ENCODE measurements at places on chromosomes 16 and 17.

DNA sequence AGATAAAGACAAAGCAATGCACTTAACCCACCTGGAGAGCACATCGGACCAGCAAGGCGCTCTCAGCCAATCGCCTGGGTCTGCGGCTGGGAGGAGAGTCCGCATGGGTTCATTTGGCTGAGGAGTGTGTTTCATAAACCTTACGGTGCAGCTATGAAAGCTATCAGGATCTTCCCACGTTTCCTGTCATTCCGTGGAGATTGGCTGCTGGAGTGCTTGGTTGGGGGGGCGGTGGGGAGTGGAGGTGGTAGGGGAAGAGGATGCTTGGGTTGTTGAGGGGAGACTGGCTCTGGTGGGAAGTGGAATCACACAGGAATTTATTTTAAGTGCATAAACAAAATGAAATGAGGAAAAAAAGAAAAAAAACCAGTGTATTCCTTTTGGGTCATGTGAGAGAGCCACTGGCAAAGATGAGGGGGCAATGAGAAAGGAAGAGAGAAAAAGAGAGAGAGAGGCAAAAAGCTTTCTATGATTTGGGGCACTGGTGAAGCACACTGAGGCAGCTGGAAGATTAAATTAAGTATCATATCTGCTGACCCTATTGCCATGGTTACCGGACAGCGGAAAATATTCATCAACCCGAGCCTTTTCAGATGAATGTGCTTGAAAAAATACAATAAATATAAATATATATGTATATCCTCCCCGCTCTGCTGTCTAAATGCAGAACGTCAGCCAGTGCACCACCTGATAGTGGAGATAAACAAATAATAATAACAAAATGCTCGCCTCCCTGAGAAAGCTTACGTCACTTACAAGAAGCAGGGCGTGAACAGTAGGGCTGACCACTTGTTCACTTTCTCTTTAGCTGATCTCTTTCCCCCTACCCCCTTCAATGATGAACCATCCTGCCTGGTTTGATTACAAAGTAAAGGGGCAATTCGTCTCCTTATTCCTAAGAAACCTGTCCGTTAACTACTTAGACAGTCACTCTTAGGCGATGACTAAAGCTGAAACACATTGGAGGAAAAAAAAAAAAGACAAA lies 457.0 kb upstream of the ZFHX3 start:
- DNase-seq, result no peak

DNA sequence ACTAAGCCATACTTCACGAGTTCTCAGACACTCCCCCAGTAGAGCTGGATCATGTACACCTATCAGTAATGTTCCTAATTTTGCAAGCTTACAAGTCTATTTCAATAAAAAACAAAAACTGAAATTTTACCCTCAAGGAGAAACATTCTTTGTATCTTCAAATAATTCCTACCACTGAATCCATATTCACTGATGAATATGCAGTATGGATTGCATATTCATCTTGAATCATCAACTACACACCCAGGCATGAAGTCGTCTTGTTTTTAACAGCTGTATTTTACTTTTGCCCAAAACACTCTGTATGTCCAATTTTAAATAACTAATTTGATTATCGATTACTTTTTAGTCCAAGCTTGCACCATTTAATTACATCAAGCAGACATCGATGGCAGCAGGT lies 31.8 kb downstream of the ZDHHC7 start:
- DNase-seq, result no peak

- DNase-seq, result no peak
Observed at GRCh38 chr16:14148569-14148968, 77.5 kb downstream of the MRTFB start.

- no peak for DNase-seq
Observed at GRCh38 chr16:31458073-31458843, 1.0 kb upstream of the ARMC5 start.

GRCh38 chr17:76547183-76547641 lies 7.4 kb downstream of the PRCD start:
- no peak for DNase-seq

GRCh38 chr17:78617511-78618061 lies 40.4 kb upstream of the DNAH17 start:
- DNase-seq, result no peak

GRCh38 chr17:44909681-44910144 lies 5.6 kb downstream of the GFAP start:
- no peak for DNase-seq

DNA sequence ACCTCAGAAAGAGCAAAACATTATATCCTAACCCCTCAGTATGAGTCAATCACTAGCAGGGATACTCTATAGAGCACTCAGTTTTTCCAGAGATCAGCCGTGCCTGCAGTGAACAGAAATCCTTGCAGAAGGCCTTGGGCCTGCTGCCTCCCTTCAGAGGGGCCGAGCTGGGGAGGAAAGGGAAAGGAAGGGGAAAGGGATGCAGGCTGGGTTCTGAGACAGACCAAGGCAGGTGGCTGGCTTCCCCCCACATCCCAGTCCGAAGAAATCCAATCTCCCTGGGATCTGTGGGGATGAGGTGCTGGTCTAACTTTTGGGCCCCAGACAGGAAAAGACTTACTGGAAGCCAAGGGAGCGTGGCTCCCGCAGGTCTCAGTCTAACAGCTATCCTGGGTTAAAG lies 25.3 kb downstream of the SRL start:
- no peak for DNase-seq

- no peak for DNase-seq
Observed at GRCh38 chr17:71942626-71943025, 178.2 kb upstream of the SOX9 start.

GRCh38 chr17:36592716-36593321 lies 1.1 kb downstream of the DHRS11 start:
- DNase-seq, result no peak

GRCh38 chr17:40061609-40062038 lies 1.1 kb upstream of the THRA start:
- no peak for DNase-seq

GRCh38 chr17:67466251-67466796 lies 89.2 kb downstream of the PITPNC1 start:
- DNase-seq, result no peak

DNA sequence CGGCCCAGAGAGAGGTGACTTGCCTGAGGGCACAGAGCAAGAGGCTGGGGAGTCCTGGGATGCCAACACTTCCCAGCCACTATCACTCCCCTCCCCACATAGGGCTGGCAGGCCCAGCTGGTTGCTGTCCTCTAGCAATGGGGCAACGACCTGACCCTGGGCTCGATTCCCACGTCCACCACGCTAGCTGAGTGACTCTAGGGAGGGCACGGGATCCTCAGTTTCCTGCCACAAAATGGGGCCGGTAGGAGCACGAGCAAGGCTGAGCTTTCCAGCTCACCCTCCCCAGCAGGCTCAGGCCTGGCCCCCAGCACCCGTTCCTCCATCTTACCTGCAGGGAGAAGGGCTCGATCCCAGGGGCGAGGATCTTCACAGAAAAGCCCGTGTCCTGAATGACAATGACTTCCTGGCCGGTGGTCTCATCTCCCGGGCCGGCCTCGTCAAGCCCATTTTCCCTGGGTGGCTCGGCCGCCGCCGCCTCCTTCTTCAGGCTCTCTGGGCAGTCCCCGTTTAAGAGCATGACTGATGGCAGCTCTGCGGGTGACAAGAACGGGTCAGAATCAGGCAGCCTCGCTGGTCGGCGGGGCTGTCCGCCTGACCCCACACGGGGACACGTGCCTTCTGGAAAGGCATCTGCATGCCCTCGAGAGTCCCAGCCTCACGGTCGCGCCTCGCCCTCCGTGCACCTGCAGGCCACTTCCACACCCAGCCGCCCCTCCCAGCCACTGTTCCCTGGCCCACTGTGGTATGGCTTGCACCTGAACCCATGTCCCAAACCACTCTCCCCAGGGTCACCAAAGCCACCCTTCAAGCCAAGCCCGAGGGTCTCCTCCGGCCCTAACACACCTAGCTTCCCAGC lies 7.3 kb downstream of the CLUH start:
- DNase-seq, result no peak

- no peak for DNase-seq
Observed at GRCh38 chr17:52106072-52106471, 52.4 kb downstream of the CA10 start.

GRCh38 chr17:51056813-51057510 lies 63.7 kb downstream of the SPAG9 start:
- DNase-seq, result peak; percentile 60

- DNase-seq, result no peak
Observed at GRCh38 chr16:73299346-73299745, 251.4 kb upstream of the ZFHX3 start.

GRCh38 chr16:77738706-77739558 lies 16.6 kb downstream of the NUDT7 start:
- no peak for DNase-seq

- DNase-seq, result no peak
Observed at GRCh38 chr17:81397314-81398175, 2.3 kb downstream of the BAHCC1 start.

GRCh38 chr17:50027172-50027880 lies 28.6 kb upstream of the ITGA3 start:
- DNase-seq, result peak; percentile 70

DNA sequence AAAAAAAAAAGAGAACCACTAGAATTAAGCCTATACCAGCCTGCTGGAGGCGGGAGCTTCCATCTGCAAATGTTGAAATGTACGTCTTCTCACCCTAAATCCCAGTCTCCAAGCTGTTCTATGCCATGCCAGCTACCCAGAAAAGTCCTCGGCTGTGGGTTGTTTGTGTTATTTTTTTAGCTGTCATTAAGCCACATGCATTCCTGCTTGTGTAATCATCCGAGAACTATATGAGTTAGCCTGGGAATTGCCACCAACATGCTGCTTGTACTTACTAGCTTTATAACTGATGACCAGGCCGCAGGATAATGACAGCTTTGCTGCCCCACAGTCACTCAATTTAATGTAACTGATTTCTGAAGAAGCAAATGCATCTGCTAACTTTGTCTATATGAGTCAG lies 313.9 kb upstream of the SALL1 start:
- DNase-seq, result no peak

- no peak for DNase-seq
Observed at GRCh38 chr17:68429881-68430280, 27.4 kb downstream of the WIPI1 start.

DNA sequence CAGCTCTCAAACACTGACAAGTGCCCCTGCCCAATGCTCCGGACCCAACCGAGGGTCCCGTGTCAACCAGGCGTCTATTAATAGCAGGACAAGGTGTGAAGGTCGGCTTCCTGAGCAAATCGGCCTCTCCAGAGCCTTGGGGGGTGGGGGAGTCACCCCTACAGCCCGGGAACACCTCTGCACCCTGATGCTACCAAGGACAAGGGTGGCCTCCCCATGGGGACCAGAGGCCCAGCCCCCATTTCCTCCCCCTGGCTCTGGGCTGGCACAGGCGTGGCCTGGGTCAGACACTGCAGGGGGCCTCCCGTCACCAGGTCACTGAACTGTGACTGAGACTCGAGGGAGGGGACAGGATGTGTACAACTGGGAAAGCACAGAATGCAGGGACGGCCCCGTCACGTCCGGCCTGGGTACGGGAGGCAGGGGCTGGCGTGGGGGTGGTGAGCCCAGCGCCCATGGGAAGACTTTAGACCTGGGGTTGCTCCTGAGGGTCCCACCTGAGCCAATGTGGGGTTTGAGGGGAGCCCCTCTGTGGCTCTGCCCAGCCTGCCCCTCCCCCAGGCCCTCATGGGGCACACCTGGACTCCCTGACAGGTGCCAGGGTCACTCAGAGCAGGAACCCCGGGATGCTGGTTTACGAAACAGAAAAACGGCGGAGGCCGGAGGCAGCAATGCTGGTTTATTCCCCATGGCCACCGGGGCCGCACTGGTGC lies 579 bp upstream of the CYBA start:
- DNase-seq, result peak; percentile 15

DNA sequence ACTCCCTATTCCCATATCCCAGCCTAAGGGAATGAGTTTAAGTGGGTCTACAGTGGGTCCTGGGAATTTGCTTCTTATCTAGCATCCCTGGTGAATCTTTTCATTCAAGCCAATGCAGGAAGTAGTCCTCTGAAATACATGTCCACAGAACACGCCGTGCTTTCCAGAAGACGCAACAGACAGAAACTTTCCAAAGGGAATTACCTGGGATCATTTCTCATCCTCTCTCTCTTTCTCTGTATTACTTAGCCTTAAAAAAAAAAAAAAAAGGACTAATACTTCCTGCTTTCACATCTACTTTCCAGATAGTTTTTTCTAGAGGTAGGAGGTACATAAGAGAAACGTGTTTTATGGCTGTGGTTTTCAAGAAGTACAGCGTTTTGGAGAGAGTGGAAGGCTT lies 499.0 kb downstream of the MAF start:
- DNase-seq, result no peak

DNA sequence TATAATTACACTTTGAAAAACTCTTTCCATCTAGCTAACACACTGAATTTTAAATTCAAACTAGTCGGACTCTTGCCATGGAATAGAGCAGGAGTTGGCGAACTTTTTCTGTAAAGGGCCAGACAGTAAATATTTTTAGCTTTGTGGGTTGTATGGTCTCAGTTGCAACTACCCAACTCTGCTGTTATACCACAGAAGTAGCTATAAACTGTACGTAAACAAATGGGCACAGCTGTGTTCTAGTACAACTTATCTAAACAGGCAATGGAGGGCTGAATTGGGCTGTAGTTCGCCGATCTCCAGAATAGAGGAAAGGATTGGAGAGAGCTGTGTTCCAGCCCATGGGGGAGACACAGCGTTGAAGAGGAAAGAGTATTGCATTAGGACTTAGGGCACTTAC lies 8.7 kb downstream of the CNTROB start:
- no peak for DNase-seq

DNA sequence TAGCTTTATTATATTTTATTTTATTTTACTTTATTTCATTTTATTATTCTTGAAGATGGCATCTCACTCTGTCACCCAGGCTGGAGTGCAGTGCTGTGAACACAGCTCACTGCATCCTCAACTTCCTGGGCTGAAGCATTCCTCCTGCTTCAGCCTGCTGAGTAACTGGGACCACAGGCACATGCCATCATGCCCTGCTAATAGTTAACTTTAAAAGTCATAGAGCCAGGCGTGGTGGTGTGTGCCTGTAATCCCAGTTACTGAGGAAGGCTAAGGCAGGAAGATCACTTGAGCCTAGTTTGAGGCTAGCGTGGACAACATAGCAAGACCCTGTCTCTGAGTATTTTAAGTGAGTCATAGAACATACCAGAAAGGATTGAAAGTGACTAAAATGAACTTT lies 38.7 kb downstream of the ESRP2 start:
- DNase-seq, result no peak

DNA sequence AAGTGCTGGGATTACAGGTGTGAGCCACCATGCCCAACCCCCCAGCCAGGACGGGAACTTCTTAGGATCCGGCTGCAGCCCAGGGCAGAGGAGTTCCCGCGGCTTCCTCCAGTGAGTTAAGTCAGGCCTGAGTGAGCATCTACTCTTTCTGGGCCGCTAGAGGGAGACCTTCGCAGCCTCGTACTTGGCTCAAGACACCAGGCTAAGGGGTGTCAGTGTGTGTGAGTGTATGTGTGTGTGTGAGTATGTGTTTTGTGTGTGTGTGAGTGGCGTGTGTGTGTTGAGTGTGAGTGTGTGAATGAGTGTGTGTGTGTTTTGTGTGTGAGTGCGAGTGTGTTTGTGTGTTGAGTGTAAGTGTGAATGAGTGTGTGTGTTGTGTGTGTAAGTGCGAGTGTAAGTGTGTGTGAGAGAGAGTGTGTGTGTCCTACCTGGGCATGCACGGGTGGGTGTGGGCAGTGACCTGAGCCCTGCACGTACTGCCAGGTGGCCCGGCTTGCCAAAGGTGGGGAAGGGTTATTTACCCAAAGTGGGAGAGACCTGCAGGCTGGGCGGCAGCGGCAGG lies 58.5 kb downstream of the TMEM235 start:
- peak; percentile 51 for DNase-seq

Data from SW 1271 (cell line).